CD4-positive, CD25-positive, alpha-beta regulatory T cell (primary cell): ENCODE measurements at places on chromosomes 6 and 20. TPM values are rescaled to one million over a fixed set of nuclear protein-coding genes. Genes with fewer than 3 reads are reported as not detected.

- H3K27me3 ChIP-seq, result no peaks in the 10 kb centered on the region
- no peak overlapping the region for H3K4me3 ChIP-seq
- H3K4me1 ChIP-seq, result no peaks in the 10 kb centered on the region
- H3K27ac ChIP-seq, result no peak overlapping the region
Observed at GRCh38 chr20:56605261-56605996, 23.7 kb upstream of the TFAP2C start.

SYNDIG1 gene
- total RNA-seq, result not detected

GRCh38 chr6:98894810-98895209, 52.9 kb downstream of the FBXL4 start:
- H3K36me3 ChIP-seq, result peaks cover 27% of the 10 kb centered on the region
- DNase-seq, result no peak
- no peak overlapping the region for H3K27ac ChIP-seq
- no peaks in the 10 kb centered on the region for H3K4me1 ChIP-seq
- H3K4me3 ChIP-seq, result no peak overlapping the region
- no peaks in the 10 kb centered on the region for H3K27me3 ChIP-seq

DNA sequence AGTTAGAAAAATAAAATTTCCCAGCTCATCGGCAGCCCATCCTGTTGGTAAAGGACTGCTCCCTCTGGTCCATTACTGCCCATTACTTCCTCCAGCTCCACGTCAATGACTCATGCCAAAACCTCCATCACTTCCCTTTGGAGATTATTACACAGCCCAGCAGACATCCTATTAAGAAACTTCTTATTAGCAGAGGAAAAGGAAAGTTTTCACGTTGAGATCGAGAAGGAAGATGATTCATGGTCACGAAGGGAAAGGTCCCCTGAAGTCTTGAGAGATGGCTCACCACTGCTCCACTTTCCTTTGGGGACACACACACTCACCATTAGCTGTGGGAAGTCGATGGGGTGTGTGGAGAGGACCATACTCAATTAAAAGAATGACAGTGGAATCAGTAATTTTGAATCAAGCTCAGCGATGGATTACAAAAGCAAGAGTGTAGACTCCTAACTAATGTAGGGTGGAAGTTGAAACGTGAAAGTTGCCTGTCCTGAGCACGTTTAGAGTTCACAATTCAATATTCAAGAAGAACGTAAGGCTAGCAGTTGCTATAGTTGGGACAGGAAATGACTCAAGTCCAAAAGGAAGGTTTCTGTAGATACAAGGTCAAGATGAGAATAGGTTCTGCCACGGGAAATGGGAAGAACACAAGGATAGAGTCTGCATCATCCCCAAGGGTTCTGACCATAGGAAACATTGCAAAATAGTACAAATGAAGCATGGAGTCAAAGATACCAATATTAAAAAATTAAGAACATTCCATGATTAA, 21.6 kb downstream of the SASH1 start:
- H3K27ac ChIP-seq, result no peak overlapping the region
- H3K4me1 ChIP-seq, result no peaks in the 10 kb centered on the region
- no peaks in the 10 kb centered on the region for H3K27me3 ChIP-seq
- H3K36me3 ChIP-seq, result no peaks in the 10 kb centered on the region
- no peak for DNase-seq
- no peak overlapping the region for H3K4me3 ChIP-seq
